ENCODE measurements at places on chromosomes 6 and 20.

GRCh38 chr6:126033696-126034095 is 47.4 kb downstream of the TRMT11 start:
- no peak overlapping the region for H3K4me3 ChIP-seq
- H3K4me1 ChIP-seq = peaks cover 7% of the 10 kb centered on the region
- DNase-seq = peak; percentile 25
- H3K27me3 ChIP-seq = no peaks in the 10 kb centered on the region
- H3K27ac ChIP-seq = no peak overlapping the region

DNA sequence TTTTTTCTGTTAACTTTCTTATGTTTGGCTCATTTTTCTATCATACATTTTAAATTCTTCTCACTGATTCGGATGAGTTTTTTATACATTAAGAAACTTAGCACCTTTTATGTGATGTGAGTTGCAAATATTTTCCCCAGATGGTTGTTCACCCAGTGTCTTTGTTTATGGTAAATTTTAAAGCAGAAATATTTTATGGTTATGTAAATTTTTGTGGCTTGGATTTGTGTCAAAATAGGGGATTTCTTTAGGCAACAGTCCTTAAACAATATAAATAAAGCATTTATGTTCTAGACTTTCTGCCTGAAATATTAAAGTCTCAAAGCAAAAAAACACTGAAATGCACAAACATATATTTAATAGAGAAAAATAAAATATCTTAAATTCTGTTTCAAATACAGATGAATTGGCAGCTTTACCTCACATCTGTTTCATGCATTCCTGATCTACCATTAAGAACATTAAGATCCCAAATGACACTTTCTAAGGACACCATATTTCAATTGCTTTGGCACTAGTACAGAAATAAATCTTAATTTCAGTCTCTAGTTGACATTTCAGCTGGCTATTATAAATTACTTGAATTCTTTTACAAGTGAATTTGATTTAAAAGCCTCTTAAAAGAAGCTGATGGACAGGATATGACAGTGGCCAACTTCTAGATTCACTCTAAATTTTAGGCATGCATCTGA is 646.6 kb downstream of the HACE1 start:
- no peak for DNase-seq
- H3K4me3 ChIP-seq = no peak overlapping the region
- H3K4me1 ChIP-seq = no peaks in the 10 kb centered on the region

GRCh38 chr6:150118203-150118602 is 24.6 kb upstream of the PPP1R14C start:
- H3K4me1 ChIP-seq = no peaks in the 10 kb centered on the region
- H3K27me3 ChIP-seq = no peaks in the 10 kb centered on the region
- no peak overlapping the region for H3K4me3 ChIP-seq
- no peaks in the 10 kb centered on the region for H3K36me3 ChIP-seq

GRCh38 chr6:167127785-167128531 is 5.1 kb downstream of the CCR6 start:
- no peak overlapping the region for H3K27ac ChIP-seq
- H3K4me1 ChIP-seq = no peaks in the 10 kb centered on the region
- no peaks in the 10 kb centered on the region for H3K36me3 ChIP-seq
- H3K4me3 ChIP-seq = no peak overlapping the region
- no peak for DNase-seq

- H3K4me1 ChIP-seq = no peaks in the 10 kb centered on the region
- no peak overlapping the region for H3K4me3 ChIP-seq
- H3K36me3 ChIP-seq = no peaks in the 10 kb centered on the region
- no peak overlapping the region for H3K27ac ChIP-seq
- no peaks in the 10 kb centered on the region for H3K27me3 ChIP-seq
These were observed 98.5 kb downstream of the TFAP2A start for GRCh38 chr6:10316373-10316721.

DNA sequence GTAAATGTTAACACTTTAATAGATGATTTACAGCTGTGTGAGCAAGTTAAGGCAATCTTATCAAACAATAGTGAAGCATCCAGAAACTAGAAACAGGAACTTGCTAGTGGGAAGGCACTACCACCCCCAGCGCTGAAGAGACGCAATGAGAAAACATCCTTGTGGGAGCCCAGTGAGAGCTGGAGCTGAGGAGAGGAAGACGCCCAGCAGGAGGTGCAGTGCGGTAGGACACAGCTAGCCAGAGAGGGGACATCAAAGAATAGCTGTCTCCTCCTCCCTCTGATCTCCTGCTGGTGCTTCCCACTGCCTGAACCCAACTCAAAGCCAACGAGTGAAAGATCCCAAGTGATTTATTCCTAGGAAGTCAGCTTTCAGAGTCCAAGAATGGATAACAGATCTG is 140.3 kb downstream of the COL12A1 start:
- no peak for DNase-seq
- H3K36me3 ChIP-seq = no peaks in the 10 kb centered on the region
- H3K27me3 ChIP-seq = no peaks in the 10 kb centered on the region
- no peak overlapping the region for H3K27ac ChIP-seq
- H3K4me3 ChIP-seq = no peak overlapping the region

DNA sequence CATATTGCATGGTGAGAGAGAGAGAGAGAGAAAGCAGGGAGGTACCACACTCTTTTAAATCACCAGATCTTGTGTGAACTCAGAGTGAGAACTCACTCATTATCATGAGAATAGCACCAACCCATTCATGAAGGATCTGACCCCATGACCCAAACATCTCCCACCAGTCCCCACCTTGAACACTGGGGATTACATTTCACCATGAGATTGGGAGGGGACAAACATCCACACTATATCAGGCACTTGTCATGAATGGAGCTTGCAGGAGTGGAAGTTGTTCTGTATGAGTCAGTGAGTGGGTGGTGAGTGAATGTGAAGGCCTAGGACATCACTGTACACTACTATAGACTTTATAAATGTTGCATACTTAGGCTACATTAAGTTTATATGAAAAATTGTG is 47.7 kb upstream of the RNF182 start:
- no peaks in the 10 kb centered on the region for H3K27me3 ChIP-seq
- no peak overlapping the region for H3K4me3 ChIP-seq
- no peak for DNase-seq
- no peak overlapping the region for H3K27ac ChIP-seq
- H3K4me1 ChIP-seq = peaks cover 11% of the 10 kb centered on the region

- peak overlapping the region; percentile 83 for H3K4me3 ChIP-seq
- peak overlapping the region; percentile 86 for H3K27ac ChIP-seq
- H3K27me3 ChIP-seq = no peaks in the 10 kb centered on the region
- H3K36me3 ChIP-seq = peaks cover 5% of the 10 kb centered on the region
- peaks cover 35% of the 10 kb centered on the region for H3K4me1 ChIP-seq
- DNase-seq = no peak
These were observed 18.7 kb downstream of the BTN3A1 start for GRCh38 chr6:26420688-26421171.

DNA sequence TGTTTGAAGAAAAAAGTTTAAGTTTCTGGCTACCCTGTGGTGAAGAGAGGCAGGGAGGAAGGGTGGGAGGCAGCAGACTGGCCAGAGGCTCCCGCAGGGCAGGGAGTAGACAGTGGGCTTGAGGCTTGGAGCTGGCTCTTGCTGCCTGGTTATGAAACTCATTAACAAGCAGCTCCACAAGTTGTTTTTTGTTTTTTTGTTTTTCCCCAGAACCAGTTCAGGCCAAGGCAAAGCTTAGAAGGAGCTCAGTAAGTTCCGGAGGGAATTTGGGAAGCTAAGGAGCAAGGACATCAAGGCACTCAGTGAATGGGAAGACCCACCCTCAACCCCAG is 4.0 kb downstream of the DLL1 start:
- peaks cover 39% of the 10 kb centered on the region for H3K36me3 ChIP-seq
- DNase-seq = no peak
- peaks cover 41% of the 10 kb centered on the region for H3K4me1 ChIP-seq
- no peaks in the 10 kb centered on the region for H3K27me3 ChIP-seq
- peak overlapping the region; percentile 59 for H3K27ac ChIP-seq

GRCh38 chr6:163412801-163413344 is 1.6 kb upstream of the QKI start:
- no peaks in the 10 kb centered on the region for H3K27me3 ChIP-seq
- H3K27ac ChIP-seq = peak overlapping the region; percentile 100
- no peaks in the 10 kb centered on the region for H3K36me3 ChIP-seq
- H3K4me1 ChIP-seq = peaks cover 8% of the 10 kb centered on the region

GRCh38 chr6:131945971-131946370 is 5.2 kb downstream of the CCN2 start:
- H3K27me3 ChIP-seq = no peaks in the 10 kb centered on the region
- H3K27ac ChIP-seq = no peak overlapping the region
- no peaks in the 10 kb centered on the region for H3K4me1 ChIP-seq

- peaks cover 47% of the 10 kb centered on the region for H3K36me3 ChIP-seq
- DNase-seq = no peak
- no peaks in the 10 kb centered on the region for H3K27me3 ChIP-seq
- no peak overlapping the region for H3K27ac ChIP-seq
- no peak overlapping the region for H3K4me3 ChIP-seq
- H3K4me1 ChIP-seq = peaks cover 9% of the 10 kb centered on the region
These were observed 20.0 kb downstream of the ARFGEF2 start for GRCh38 chr20:48941467-48941866.

- H3K36me3 ChIP-seq = no peaks in the 10 kb centered on the region
- no peak overlapping the region for H3K27ac ChIP-seq
- no peak for DNase-seq
- no peaks in the 10 kb centered on the region for H3K4me1 ChIP-seq
- H3K27me3 ChIP-seq = no peaks in the 10 kb centered on the region
These were observed 616.2 kb downstream of the EPM2A start for GRCh38 chr6:145119081-145119480.

DNA sequence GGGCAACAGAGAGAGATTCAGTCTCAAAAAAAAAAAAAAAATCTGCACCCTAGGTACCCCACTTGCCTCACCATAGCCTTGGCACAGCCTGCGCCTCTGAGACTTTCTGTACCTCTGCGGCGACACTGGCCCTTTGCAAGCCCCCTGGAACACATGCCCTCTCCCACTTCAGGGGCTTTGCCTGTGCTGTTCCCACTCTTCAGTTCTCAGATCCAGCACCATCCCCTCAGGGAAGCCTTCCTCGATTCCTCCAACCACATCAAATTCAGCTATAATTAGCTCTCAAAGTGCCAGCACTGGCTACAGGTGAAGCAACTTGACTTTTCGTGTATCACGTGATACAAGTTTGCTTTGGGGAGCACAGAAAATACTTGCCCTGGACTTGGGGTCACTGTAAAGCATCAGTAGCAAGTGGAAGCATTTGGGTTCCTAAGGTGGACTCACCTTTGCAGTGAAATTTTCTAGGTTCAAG is 2.1 kb upstream of the UBE2V1 start:
- H3K4me1 ChIP-seq = peaks cover 42% of the 10 kb centered on the region
- H3K27ac ChIP-seq = peak overlapping the region; percentile 75
- H3K27me3 ChIP-seq = no peaks in the 10 kb centered on the region
- no peak overlapping the region for H3K4me3 ChIP-seq
- no peak for DNase-seq
- H3K36me3 ChIP-seq = no peaks in the 10 kb centered on the region

DNA sequence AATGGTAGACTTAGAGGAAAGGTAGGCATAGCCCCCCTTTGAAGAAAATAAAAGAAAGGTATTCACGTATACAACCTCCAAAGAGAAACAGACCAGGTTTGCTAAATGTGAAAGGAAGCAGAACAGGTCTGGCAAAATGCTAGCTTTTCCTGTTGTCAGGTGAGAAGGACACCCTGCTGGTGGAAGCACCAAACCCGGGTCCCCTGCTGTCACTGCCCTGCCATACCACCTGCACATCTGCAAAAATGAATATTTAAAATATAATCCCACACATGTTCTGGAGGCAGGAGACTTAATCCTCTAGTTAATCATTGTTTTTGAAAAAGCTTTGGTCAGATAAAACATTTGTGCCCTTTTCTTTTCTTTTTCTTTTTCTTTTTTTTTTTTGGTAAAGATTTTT is 48.9 kb upstream of the OLIG3 start:
- H3K27ac ChIP-seq = no peak overlapping the region
- no peak overlapping the region for H3K4me3 ChIP-seq
- no peak for DNase-seq
- no peaks in the 10 kb centered on the region for H3K4me1 ChIP-seq

DNA sequence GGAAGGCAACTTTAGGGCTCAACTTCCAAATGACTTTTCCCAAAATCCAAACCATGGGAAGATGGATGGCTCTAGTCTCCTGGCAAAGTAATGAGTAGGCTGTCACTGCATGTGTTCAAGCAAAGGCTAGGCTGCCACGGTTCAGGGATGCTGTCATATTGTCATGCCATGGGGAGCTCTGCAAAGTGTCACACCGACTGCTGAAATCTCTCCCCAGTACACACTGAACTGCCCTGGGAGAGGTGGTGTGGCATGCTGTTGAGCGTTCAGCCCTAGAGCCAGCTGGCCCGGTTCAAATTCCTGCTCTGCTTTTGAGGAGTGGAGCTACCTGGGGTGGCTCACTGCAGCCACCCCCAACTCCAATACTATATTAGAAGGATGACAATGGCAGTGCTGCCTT is 115.9 kb downstream of the LRFN2 start:
- H3K27ac ChIP-seq = no peak overlapping the region
- H3K4me1 ChIP-seq = no peaks in the 10 kb centered on the region
- no peaks in the 10 kb centered on the region for H3K27me3 ChIP-seq
- no peaks in the 10 kb centered on the region for H3K36me3 ChIP-seq
- no peak for DNase-seq

GRCh38 chr20:51460569-51461265 is 81.8 kb downstream of the NFATC2 start:
- H3K27ac ChIP-seq = no peak overlapping the region
- H3K4me3 ChIP-seq = no peak overlapping the region
- DNase-seq = no peak
- H3K27me3 ChIP-seq = no peaks in the 10 kb centered on the region

DNA sequence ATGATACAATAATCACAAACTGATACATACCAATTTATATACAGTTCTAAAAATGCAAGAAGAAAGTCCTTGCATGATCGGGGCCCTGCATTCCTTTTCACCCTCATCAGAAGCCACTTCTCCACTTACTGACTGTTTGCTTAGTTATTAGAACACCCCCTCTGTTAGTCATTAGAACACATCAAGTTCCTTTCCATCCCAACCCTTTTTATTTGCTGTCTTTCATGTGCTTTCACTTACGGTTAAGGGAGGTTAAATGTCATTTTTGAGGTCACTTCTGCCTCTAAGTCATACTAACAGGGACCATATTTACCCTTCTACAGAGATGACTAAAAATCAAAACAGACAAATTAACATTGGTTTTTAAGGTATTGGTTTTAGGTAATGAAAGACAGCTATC is 149.1 kb downstream of the LMBRD1 start:
- DNase-seq = no peak
- H3K27ac ChIP-seq = no peak overlapping the region
- no peaks in the 10 kb centered on the region for H3K4me1 ChIP-seq
- no peaks in the 10 kb centered on the region for H3K27me3 ChIP-seq
- H3K4me3 ChIP-seq = no peak overlapping the region
